ENCODE measurements at places on chromosomes 3 and 15.

- DNase-seq: no peak
Measured at GRCh38 chr15:83308671-83309070, 24.2 kb upstream of the BNC1 start.

DNA sequence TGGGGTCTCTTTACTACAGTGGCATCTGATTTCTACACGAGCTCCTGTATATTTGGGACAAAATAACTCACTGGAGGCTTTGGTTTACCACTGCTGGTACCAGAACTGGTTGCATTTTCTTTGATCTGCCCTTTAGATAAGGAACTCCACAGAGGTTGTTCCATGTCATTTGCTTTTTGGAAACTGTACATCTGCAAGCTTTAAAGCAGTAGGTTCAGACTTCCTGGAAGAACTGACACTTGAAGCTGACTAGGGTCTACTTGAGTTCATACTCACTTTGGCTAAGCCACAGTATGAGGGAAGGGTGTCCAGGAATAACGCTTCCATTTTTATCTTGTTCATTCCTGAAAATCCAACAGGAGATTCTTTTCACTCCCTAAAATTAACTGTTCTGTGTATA is 86.4 kb downstream of the WWTR1 start:
- no peak for DNase-seq

DNA sequence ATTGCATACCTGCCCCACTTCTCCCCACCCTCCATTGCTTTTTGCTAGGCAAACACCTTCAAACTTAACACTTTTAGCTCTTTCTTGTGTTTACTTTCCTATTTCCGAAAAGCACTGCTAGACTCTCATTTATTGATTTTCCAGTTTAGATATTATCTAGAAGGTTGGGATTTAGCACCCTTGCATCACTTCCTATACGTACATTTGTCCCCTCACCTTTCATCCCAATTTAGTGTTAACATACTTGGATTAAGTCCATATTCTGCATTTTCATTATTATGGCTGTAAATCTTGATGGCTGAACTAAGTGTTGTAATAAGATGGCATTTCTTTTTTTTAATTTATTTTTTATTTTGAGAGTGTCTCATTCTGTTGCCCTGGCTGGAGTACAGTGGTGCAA is 39.5 kb downstream of the GOLGA6L10 start:
- no peak for DNase-seq

- DNase-seq: no peak
Measured at GRCh38 chr3:62888180-62888579, 13.0 kb upstream of the CADPS start.

GRCh38 chr3:133759740-133760305 is 13.6 kb downstream of the TF start:
- no peak for DNase-seq

GRCh38 chr15:93244696-93245660 is 156.0 kb upstream of the RGMA start:
- no peak for DNase-seq

DNA sequence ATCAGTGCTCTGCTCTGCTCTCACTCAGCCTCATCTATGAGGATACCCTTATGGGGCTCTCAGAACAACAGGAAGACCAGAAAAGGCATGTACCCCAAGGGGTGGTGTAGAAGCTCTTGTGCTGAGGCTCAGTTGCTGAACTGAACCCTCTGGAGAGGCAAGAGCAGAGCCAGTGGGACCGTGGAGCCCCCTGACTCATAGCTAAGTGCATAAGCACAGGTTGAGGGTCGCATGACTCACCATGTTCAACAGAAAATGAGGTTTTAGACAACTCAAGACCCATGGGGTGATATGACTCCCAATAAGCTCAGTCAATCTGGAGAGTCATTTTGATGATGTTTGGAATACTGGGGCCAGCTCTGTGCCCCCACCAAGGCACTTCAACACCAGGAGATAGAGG is 37.3 kb downstream of the CRYGS start:
- no peak for DNase-seq

- DNase-seq: no peak
Measured at GRCh38 chr3:189360291-189360690, 188.5 kb downstream of the TPRG1 start.

Data from NCI-H1930 (cell line).